ENCODE measurements at places on chromosomes 6 and 20. TPM values are rescaled to one million over a fixed set of nuclear protein-coding genes. Genes with fewer than 3 reads are reported as not detected.
A peak's percentile ranks its signal among the peaks of the same experiment; 100 is the strongest.

DNA sequence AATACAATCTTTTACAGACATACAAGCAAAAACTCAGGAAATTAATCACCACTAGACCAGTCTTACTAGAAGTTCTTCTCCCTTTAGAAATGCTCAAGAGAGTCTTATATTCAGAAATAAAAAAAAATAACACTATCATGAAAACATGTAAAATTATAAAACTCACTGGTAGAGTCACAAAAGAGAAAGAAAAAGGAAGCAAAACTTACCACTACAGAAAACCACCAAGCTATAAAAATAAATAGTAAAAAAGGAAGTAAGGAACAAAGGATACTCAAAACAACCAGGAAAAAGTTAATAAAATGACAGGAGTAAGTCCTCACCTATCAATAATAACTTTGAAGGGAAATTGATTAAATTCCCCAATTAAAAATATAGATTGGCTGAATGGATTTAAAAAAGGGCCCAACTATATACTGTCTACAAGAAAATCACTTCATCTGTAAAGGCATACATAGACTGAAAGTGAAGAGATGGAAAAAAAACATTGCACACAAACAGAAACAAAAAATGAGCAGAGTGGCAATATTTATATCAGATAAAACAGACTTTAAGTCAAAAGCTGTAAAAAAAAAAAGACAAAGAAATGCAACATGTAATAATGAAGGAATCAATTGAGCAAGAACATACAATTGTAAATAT, 489.5 kb downstream of the KIF16B start:
- no peak overlapping the region for H3K27ac ChIP-seq
- H3K4me3 ChIP-seq, result no peak overlapping the region
- H3K36me3 ChIP-seq, result peaks cover 5% of the 10 kb centered on the region

GRCh38 chr6:24076011-24076410, 50.0 kb upstream of the NRSN1 start:
- H3K4me1 ChIP-seq, result no peaks in the 10 kb centered on the region
- H3K27ac ChIP-seq, result no peak overlapping the region
- H3K36me3 ChIP-seq, result no peaks in the 10 kb centered on the region

- DNase-seq, result no peak
- H3K36me3 ChIP-seq, result no peaks in the 10 kb centered on the region
- no peak overlapping the region for H3K27ac ChIP-seq
- no peaks in the 10 kb centered on the region for H3K27me3 ChIP-seq
- no peaks in the 10 kb centered on the region for H3K4me1 ChIP-seq
These were observed 73.9 kb downstream of the PLG start for GRCh38 chr6:160775792-160776580.

GRCh38 chr6:140253096-140253495, 878.6 kb upstream of the CITED2 start:
- no peak for DNase-seq
- no peaks in the 10 kb centered on the region for H3K36me3 ChIP-seq
- no peak overlapping the region for H3K4me3 ChIP-seq
- no peak overlapping the region for H3K27ac ChIP-seq
- no peaks in the 10 kb centered on the region for H3K27me3 ChIP-seq

GRCh38 chr6:22392711-22393110, 95.9 kb upstream of the PRL start:
- no peak overlapping the region for H3K4me3 ChIP-seq
- no peak overlapping the region for H3K27ac ChIP-seq
- no peak for DNase-seq
- H3K27me3 ChIP-seq, result no peaks in the 10 kb centered on the region
- H3K4me1 ChIP-seq, result no peaks in the 10 kb centered on the region

GRCh38 chr20:37530696-37531095, 3.0 kb upstream of the BLCAP start:
- H3K27ac ChIP-seq, result no peak overlapping the region
- no peaks in the 10 kb centered on the region for H3K36me3 ChIP-seq
- H3K4me3 ChIP-seq, result peak overlapping the region; percentile 44

DNA sequence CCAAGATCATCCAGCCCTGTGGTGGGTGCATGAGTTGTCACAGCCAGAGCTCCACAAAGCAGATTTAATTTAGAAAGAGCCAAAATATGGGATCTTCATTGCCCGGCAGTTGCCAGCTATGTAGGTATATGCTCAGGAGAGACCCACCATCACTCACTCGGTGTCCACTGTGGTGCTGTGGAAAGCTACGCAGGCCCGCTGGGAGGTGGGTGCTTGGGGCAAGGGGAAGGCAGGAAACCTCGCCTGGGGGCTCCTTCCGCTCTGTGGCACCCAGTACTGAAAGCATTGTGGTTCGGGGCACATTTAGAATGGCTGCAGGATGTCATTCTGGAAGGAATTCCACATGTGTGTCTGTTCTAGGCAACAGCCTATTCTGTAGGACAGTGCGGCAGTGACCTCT, 259.9 kb downstream of the TAF4 start:
- no peaks in the 10 kb centered on the region for H3K36me3 ChIP-seq
- peaks cover 13% of the 10 kb centered on the region for H3K4me1 ChIP-seq
- no peak overlapping the region for H3K27ac ChIP-seq

The CNR1 gene
- 8.4 TPM for total RNA-seq

The CAPN11 gene
- not detected for total RNA-seq

The RBM24 gene
- total RNA-seq, result 4.0 TPM

The ADAM33 gene
- total RNA-seq, result 3.0 TPM

The TRAPPC3L gene
- not detected for total RNA-seq
